ENCODE measurements at places on chromosomes 4 and X.

GRCh38 chr4:158068068-158068467 is 104.8 kb downstream of the GASK1B start:
- peak; percentile 42 for DNase-seq

DNA sequence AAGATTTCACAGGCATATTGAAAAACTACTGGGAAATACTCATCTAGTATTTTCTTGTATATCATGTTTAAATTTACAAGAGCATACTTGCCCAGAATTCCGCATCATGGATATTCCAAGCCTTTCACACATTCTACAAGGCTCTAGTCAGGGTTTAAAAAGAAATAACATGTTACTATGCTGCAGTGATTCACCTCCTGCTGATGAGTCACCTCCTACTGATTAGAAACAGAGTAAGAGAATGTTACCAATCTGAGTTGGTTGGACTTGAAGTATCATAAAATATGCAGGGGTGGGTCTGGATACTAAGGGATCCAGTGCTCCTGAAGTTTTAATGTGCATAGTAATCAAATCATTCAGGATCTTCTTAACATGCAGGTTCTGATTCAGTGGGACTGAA is 192.0 kb upstream of the ANK2 start:
- DNase-seq: peak; percentile 93

- no peak for DNase-seq
Measured at GRCh38 chr4:76640353-76640910, 205.4 kb downstream of the SHROOM3 start.

- peak; percentile 45 for DNase-seq
Measured at GRCh38 chr4:13701937-13702446, 74.5 kb upstream of the BOD1L1 start.

DNA sequence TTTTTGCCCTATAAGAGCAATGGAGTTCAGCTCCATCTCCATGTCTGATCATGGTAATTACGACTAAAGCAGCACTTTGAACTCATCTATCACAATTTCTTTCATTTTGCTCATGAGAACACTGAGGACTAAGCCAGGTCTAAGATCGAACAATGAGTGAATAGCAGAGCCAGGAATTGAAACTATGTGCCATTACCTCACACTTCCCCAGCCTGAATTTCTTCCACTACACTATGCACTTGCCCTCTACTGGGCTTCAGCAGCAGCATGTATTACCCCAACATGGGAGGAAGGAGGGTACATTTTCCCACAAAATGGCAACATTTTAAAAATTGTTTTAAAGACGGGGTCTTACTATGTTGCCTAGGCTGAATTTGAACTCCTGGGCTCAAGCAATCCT is 274.7 kb upstream of the FGF13 start:
- peak; percentile 69 for DNase-seq

DNA sequence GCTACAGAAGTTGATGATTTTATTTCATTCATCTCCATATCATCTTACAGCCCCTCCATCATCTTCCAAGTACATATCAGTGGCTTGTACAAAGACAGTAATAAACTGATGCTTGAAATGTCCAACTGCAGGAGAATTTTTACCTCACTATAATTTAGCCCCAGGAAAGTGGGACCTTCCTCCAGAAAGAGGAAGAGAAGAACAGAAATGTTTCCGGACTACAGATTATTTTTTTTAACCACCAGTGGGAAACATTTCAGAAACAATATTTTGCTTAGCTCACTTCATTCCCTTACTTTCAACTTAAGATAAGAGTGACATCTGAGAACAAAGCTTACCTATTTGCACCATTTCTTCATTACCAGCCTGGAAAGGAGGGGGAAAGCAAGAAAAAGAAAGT is 2.0 kb downstream of the ADAMTS3 start:
- no peak for DNase-seq

DNA sequence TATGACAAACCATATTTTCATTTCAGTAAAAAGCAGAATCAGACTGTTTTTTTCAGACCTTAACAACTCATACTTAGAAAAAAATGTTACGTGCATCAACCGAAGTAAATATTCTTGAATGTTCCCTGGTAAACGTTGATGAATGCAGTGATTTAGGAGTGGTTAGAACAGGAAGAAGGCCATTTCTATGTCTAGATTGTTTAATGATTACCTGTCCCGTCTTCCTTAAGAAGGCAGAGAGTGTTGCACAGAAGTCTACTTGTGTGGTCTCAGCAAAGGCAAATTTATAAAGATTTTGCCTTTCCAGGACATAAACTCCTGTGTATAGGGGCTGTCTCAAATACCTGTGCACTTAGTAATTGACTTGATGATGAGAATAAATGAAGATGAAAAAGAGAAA is 134.5 kb downstream of the MGST2 start:
- DNase-seq: no peak
